ENCODE measurements at places on chromosomes 1 and 21. TPM values are rescaled to one million over a fixed set of nuclear protein-coding genes. Genes with fewer than 3 reads are reported as not detected.

GRCh38 chr1:204413170-204413535, 1.5 kb upstream of the PPP1R15B start:
- H3K27ac ChIP-seq: no peak overlapping the region
- peaks cover 24% of the 10 kb centered on the region for H3K4me1 ChIP-seq
- H3K4me3 ChIP-seq: no peak overlapping the region
- H3K36me3 ChIP-seq: no peaks in the 10 kb centered on the region
- no peaks in the 10 kb centered on the region for H3K27me3 ChIP-seq

DNA sequence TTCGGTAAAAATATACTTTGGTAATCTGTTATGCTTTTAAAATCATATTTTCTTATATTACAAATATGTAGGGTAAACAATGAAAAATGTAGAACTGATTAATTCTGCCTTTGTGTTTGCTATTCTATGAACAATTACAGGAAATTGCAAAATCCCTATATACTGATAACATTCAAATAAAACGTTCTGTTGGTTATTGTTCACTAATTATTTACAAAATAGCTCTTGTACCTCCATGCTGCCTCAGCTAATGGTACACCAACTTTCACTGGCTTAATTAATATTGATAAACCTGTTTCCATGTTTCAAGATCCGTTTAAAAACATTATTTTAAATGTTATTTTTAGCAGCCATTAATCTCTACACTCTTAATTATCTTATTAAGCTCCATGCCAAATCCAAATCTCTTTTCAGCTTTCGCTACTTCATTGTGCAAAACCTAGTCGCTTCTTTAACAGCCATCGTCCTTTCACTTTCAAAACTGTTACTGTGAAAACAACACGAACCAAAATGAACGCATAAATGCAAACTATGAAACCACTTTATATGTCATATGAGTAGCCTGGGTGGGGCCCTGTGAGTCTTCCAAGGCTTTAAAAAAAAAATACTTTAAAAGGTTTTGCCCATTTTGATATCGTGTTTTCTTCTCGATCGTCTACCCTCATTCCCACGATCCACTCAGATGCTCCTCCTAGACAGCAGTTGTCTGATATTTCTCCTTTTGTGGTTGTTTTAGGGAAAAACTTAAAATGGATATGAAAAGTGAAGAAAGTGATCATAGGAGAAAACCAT, 807.1 kb downstream of the USP25 start:
- H3K36me3 ChIP-seq: no peaks in the 10 kb centered on the region
- no peaks in the 10 kb centered on the region for H3K27me3 ChIP-seq
- H3K27ac ChIP-seq: peak overlapping the region; percentile 89
- peaks cover 10% of the 10 kb centered on the region for H3K4me1 ChIP-seq
- peak overlapping the region; percentile 27 for H3K4me3 ChIP-seq

- no peak for DNase-seq
- no peaks in the 10 kb centered on the region for H3K4me1 ChIP-seq
- no peak overlapping the region for H3K27ac ChIP-seq
- no peak overlapping the region for H3K4me3 ChIP-seq
Observed at GRCh38 chr1:114700036-114700600, 4.8 kb upstream of the AMPD1 start.

- H3K4me1 ChIP-seq: no peaks in the 10 kb centered on the region
- H3K27ac ChIP-seq: no peak overlapping the region
- no peaks in the 10 kb centered on the region for H3K36me3 ChIP-seq
- DNase-seq: peak; percentile 21
- no peaks in the 10 kb centered on the region for H3K27me3 ChIP-seq
Observed at GRCh38 chr1:87942165-87942564, 613.5 kb downstream of the LMO4 start.

GRCh38 chr1:187009320-187009719, 180.6 kb downstream of the PLA2G4A start:
- no peaks in the 10 kb centered on the region for H3K4me1 ChIP-seq
- no peaks in the 10 kb centered on the region for H3K36me3 ChIP-seq
- H3K27ac ChIP-seq: no peak overlapping the region
- no peaks in the 10 kb centered on the region for H3K27me3 ChIP-seq
- no peak for DNase-seq
- no peak overlapping the region for H3K4me3 ChIP-seq

The ITLN2 gene
- not detected for total RNA-seq

All from thyroid gland (tissue), 4 donors.